SW 1271 (cell line): ENCODE measurements at places on chromosomes 13 and 19.
A peak's percentile ranks its signal among the peaks of the same experiment; 100 is the strongest.

DNA sequence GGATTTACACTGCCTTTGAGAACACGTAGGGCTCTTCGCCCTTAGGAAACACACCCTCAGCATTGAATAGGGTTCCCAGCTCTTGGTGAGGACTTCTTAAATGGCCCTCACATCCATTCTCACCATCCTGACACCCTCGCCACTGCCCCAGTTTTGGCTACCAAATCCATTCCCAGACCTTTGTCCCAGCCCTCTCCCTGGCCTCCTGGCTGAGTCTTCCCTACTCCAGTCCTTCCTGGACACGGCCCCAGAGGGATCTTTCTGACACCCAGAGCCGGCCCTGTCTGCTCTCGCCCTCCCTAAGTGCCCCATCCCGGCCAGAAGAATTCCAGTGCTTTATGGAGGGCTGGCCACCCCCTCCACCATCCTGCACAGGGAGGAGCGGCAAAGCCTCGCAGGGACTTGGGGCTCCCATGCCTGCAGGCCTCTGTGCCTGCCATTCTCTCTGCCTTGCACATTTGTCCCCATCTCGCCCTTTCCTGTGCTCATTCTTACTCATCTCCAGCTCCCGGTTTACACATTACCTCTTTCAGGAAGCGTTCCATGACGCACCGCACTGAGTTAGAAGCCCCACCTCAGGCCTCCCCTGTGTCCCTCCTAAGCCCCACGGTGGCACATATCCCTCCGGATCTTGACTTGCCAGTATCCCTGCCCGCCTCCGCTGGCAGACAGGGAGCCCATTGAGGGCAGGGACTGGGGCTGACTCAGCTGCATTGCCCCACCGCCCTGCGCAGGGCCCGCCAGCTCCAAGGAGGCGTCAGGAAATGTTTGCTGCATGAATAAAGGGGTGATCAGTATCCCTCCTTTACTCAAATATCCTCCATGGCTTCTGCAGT lies 11.0 kb upstream of the KLK14 start:
- no peak for DNase-seq

DNA sequence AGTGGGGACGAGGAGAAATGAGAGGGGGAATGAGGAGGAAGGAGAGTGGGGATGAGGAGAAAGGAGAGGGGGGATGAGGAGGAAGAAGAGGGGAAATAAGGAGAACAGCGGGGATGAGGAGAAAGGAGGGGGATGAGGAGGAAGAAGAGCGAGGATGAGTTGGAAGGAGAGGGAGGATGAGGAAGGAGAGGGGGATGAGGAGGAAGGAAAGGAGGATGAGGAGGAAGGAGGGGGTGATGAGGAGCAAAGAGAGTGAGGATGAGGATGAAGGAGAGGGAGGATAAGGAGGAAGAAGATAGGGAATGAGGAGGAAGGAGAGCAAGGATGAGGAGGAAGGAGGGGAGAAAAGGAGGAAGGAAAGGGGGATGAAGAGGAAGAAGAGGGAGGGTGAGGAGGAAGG lies 14.0 kb upstream of the VSTM2B start:
- DNase-seq = no peak

- peak; percentile 92 for DNase-seq
These were observed 10.5 kb upstream of the SMG9 start for GRCh38 chr19:43765109-43765876.

GRCh38 chr13:98517576-98518310 lies 59.2 kb downstream of the STK24 start:
- no peak for DNase-seq

DNA sequence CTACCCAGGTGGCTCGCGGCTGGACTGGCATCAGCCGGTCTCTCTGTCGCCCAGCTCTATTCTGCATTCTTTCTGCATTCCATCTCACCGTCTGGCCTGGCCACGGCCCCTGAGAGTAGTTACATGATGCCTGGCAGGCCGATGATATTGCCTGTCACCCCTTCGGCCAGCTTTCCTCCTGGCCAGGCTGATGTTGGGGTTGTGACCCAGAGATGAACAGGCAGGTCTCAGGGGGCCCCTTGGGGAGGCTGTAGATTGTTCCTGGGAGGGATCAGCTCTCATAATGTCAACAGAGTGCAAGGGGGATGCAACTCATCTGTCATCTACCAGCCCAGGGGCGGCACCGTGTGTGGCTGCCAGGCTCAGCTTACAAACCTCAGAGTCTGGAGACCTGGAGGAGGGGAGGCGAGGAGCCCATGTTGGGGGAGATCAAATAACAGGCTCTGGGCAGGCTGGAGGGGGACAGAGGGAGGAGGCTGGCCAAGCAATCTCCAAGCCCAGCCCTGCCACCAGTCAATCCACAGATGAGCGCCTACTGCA lies 13.6 kb upstream of the FBXO17 start:
- peak; percentile 32 for DNase-seq

DNA sequence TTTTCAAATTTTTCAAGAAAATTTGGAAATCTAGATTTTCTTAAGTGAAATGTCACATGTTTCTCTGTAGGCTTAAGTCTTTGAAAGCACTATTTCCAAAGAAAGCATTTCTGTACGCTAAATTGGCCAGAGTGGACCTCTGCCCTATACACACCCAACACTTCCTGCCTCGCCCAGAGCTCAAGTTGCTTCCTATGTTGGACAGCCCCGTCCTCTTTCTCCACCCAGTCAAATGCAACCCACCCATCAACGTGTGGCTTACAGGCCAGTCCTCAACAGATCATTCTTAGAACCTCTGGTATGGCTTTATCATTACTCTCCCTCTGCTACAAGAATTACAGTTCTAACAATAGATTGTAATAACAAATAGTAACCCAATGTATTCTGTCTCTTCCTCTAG lies 24.2 kb downstream of the KLF12 start:
- DNase-seq = no peak
